ENCODE measurements at places on chromosomes 1 and 21.

- DNase-seq: no peak
Measured at GRCh38 chr21:28358702-28359101, 634.0 kb downstream of the LTN1 start.

DNA sequence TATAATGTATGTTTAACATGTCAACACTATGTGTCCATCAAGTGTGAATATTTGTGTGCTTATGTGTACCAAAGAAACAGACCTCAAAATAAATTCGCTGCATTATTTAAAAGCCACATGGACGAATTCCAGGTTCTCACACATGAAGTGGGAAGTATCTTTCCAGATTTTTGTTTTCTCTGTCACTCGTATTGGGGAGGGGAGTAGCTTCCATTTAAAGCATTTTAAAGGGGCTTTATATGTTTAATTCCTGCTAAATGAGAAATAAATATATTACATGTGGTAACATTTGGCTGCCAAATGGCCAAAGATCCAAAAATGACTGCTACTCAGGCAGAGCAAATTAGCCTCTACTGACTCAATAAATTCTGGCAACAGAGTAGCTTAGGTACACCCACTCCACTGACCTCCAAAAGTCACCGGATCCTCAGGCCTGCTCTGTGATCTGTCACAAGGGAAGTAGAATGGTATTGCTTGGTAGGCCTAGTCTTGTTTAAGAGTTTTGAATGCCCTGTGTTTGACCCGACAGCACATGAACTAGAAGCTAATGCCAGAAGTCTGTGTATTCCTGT lies 178.1 kb downstream of the ZP4 start:
- DNase-seq: no peak

DNA sequence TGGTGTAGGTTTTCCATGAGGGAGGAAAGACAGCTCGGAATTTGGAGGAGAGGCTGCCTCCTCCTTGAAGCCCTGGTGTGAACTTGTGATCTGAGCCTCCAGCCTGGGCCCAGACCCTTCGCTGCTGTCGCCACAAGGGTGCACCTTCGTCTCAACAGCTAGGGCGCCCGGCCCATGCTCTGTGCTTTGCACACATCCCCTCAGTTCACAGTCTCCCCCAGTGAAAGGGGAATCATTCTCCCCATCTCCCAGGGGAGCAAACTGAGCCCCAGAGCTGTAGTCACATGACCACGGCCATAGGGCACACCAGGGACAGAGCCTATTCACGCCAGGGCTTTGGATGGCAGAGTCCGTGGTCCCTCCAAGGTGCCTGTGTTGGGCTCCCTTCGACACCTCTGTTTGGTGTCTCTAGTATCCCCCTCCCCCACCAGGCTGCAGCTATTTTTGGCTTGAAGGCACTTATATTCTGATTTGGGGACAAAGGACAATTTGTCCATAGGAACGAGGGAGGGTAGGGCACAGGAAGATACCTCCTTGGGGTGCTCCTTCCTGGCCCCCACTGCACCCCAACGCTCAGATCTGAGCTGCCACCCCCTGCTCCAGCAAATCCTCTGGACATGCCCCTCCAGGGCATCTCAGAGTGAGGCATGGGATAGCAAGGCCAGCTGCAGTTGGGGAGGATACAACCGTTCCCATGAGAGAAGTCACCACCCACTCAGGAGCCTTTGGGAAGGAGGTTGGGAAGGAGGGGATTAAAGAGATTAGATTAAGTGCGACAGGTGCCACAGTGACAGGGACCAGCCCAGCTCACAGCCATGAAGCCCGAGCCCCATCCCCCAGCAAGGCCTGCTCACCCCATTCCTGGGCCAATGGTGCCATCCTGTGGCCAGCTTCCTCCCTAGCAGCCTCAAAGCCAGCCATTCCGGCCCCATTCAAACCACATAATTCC lies 15.7 kb downstream of the MATN1 start:
- peak; percentile 36 for DNase-seq

GRCh38 chr1:59029411-59030167 lies 245.7 kb upstream of the JUN start:
- no peak for DNase-seq

GRCh38 chr1:6489799-6490180 lies 1.7 kb downstream of the PLEKHG5 start:
- peak; percentile 59 for DNase-seq

- no peak for DNase-seq
Measured at GRCh38 chr1:151222130-151222529, 23.8 kb downstream of the PIP5K1A start.

GRCh38 chr1:87213135-87213515 lies 115.6 kb upstream of the LMO4 start:
- no peak for DNase-seq

GRCh38 chr1:29033829-29034466 lies 89.8 kb downstream of the TMEM200B start:
- no peak for DNase-seq

DNA sequence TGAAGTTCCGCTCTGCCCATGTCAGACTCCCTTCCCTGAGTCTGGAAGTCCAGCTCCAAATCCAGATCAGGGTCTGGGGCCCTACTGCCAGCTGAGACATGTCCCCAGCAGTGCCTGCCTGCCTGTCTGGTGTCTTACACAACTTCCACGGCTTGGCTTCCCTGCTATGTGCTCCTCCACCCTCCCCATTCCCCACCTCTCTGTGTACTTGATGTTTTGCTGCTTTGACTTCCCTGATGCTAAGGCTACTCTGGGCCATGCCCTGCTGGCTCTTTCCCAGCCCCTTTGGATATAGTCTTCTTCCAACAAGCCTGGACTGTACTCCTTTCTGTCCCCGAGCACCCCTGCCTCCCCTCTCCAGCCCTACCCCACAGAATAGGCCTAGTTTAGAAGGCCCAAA lies 7.3 kb downstream of the GJA5 start:
- DNase-seq: no peak

GRCh38 chr1:4633346-4633745 lies 21.1 kb upstream of the AJAP1 start:
- DNase-seq: no peak

DNA sequence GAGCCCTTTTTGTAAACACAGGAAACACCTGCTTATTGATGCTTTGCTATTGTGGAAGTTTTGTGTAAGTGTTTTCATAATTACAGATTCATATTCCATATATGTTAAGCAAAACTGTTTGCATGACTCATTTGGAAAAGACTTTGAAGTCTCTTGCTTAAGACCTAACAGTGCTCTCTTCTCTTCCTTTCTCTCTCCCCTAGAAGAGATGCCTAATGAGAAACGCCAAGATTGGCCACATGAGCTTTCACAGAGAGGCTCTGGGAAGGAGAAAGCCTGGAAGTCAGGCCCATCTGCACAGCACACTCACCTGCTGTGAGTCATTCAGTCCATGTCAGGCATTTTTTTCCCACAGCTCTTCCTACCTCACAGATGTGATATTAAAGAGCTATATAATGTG lies 101.6 kb upstream of the PALMD start:
- DNase-seq: no peak

DNA sequence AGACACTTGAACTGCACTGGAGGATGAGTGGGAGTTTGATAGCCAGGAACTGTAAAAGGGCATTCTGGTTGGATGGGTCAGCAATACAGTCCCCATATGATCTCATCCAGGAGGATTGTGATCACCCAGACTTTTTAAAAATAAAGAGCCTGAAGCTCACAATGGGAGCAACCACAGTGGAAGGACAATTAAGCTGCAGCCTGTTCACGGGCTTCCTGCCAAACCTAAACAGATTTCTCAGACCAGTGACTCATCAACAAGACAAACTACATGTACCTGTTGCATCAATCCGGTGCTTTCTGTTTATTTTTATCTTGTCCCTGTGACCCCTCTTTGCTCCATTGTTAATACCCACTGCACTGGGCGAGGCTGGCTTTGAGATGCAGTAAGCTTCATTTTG lies 52.3 kb downstream of the PAPPA2 start:
- no peak for DNase-seq

DNA sequence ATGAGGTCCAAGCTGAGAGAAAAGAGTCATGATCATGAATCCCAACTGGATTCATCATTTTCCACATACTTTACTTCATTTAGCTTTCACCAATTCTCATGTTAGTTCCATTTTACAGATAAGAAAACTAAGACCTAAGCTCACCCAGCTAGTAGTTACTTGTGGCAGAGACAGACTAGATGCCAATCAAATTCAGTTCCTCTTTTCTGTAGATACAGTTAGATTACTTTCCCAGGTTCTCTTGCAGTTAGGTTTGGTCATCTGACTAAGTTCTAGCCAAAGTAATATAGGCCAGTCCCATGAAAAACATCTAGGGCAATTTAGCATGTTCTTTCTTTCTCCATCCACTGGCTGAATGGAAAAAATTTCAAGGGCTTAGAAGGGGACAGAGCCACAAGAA lies 8.9 kb upstream of the KCND3 start:
- no peak for DNase-seq

DNA sequence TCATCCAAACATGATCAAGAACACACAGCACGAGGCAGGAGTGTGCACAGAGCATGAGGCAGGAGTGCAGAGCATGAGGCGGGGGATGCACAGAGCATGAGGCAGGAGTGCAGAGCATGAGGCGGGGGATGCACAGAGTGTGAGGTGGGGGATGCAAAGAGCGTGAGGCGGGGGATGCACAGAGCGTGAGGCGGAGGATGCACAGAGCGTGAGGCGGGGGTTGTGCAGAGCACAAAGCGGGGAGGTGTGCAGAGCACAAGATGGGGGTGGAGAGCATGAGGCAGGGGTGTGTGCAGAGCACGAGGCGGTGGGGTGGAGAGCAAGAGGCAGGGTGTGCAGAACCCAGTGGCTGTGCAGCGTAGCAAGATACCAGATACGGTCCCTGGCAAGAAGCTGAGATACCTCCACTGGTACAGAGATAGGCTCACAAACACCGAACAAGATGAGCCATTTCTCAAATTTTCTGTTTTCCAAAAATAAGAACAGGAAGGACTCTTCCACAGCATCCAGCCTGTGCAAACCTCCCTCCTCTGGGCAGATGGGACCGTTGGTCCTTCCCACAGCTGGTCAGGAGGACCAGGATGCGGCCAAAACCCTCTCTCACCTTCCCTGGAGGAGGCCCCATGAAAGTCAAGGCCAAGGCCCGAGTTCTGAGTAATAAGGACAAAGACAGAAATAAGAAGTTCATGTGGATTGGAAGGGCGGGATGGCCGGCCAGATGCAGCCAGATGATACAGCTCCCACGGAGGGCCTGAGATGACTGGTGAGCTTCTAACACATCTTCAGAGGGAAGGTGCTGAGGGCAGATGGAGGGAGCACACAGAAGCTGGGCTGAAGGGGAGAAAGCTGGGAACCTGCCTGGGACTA lies 12.0 kb downstream of the SPATC1L start:
- no peak for DNase-seq

DNA sequence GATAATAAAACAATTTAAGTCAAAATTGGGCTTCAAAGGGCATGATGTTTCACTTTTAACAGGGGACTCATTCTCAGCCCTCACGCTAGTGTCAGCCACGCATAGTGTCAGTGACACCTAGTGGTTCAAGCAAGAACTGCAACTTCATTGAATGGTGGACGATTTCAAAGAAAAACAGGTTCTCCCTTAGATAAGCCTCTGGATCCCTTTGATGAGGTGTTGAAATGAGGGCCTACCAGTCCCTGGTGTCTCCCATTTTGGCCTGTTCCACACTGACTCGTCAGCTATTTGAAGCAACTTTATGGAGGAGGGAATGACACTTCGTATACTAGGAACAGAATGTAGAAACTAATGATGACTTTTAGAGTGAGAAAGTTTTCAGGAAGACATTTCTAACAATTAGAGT lies 56.2 kb downstream of the FCRL5 start:
- DNase-seq: peak; percentile 31

DNA sequence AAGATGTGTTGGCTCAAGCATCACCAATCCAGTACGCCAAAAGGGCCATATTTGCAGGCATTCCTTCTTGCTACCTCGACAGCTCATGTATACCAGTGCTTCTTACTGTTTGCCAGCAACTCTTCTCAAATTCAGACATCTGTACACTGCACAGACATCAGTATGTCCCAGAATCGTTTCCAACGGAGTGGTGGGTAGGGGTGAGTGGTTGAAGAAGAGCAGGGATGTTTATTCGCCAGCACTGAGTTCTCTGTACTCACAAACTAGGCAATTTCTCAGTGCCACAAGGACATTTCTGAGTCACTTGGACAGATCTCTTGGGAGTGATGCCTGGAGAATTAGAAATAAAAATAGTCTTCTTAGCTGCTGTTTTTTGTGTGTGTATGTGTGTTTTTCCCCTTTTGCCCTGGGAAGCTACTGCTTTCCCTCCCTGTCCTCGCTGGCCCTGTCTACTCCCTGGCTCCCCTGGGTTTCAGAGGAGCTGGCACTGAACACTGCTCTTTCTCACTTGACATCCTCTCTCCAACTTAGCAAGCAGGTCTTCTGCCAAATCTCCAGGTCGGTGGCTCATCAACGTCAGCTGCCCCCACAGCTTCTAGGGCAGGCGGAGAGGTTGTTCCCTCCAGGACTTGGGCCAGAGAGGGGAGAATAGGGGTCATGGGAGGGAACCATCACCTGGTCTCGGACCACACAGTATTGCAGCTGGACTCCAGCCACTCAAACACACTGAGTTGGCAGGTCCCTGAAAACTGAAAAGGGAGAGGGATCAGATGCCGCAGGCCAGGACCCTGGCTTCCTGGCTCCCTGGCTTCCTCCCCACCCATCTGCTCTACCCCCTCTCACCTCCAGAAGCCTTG lies 90.5 kb downstream of the NMNAT2 start:
- DNase-seq: no peak

- DNase-seq: peak; percentile 66
Measured at GRCh38 chr1:3453203-3453761, 1.2 kb upstream of the ARHGEF16 start.

- no peak for DNase-seq
Measured at GRCh38 chr21:33650230-33650629, 7.9 kb downstream of the ITSN1 start.

GRCh38 chr1:190578017-190578416 lies 100.4 kb upstream of the BRINP3 start:
- DNase-seq: no peak

- no peak for DNase-seq
Measured at GRCh38 chr1:247367786-247368422, 36.2 kb upstream of the ZNF496 start.

DNA sequence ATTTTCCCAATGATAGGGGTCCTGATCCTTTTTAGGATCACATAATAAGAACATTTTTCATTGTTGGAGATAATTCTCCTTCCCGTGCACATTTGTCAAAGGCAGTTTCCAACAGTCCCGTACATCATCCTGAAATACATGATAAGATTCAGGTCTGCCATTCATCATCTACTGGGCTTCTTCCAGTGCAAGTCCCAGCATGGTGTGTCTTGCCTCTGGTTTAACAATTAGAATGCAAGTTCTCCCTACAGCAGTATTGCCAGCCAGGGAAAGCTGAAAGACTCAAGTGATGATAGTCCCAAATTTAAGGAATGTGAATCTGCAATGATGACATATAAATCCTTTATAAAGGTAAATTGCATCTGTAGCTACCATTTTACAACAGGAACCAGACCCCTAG lies 146.2 kb downstream of the DAB1 start:
- DNase-seq: no peak

Data from activated T-cell treated with anti-CD3 and anti-CD28 coated beads for 4 hours (primary cell).